Stimulated activated CD4-positive, alpha-beta T cell treated with anti-CD3 and anti-CD28 coated beads, Interleukin-4, amount 100 ng/mL, for 24 hours (primary cell): ENCODE measurements at places on chromosomes 13 and 19.

DNA sequence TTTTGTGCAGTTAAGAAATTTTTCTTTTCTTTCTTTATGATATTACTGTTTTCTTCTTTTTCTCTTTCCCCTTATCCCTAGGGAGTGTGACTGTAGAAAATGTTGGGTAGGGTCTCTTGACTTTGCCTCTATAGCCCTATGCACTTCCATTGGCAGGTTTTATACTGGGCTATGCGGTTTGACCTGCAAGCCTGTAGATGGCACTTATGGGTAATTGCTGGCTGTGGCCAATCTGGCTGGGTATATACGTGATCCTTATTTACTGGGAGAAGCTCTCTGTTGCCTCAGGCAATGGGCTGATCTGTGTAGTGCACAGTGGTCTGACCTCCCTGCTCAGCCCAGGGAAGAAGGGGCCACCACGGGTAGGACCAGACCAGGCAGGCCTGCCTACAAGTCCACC, 78.8 kb downstream of the RAP2A start:
- DNase-seq = no peak

DNA sequence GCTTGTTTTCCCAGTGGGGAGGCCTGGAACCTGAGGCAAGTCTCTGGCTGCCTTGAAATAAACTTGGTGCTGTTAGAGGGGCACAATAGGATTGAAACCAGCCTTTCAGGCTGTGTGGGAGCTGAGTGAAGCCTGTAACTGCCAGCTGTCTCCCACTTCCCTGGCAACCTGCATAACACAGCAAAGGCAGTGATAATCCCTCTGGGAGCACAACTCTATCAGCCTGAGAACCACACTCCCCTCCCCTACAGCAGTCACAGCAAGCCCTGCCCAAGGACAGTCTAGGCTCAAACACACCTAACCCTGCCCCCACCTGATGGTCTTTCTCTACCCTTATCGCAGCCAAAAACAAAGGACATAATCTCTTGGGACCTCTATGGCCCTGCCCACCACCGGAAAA, 683.8 kb upstream of the ATXN8OS start:
- no peak for DNase-seq

DNA sequence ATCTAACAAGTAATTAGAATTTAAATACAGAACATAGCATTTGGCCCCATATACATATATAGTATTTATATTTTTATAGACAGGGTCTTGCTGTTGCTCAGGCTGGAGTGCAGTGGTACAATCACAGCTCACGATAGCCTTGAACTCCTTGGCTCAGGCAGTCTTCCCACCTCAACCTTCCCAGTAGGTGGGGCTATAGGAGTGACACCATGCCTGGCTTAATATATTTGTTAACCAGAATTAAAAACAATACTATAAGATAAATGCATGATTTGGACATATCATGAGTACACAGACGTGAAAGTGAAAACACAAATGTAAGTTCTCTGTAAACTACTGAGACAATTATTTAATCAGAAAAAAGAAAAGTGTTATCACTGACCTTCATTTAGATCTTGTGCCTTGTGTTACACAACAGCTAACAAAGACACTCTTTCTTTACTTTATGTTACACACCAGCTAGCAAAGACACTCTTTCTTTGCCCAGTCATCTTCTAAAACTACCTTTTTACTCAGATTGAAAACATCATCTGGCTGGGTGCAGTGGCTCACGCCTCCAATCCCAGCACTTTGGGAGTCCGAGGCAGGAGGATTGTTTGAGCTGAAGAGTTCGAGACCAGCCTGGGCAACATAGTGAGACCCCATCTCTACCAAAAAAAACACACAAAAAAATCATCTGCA, 22.6 kb downstream of the CARS2 start:
- DNase-seq = no peak

GRCh38 chr13:84393981-84394625, 511.8 kb upstream of the SLITRK1 start:
- DNase-seq = no peak

- DNase-seq = no peak
Measured at GRCh38 chr13:94784066-94784465, 71.7 kb upstream of the SOX21 start.

DNA sequence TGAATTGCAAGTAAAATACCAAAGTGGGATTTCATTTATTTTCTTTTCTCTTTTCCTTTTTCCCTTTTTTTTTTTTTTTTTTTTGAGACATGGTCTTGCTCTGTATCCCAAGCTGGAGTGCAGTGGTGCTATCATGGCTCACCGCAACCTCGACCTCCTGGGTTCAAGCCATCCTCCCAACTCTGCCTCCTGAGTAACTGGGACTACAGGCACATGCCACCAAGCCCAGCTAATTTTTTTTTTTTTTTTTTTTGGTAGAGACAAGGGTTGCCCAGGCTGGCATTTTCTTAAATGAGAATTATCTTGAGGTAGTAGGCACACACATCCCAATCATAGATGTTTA, 68.5 kb upstream of the GPR183 start:
- DNase-seq = no peak

DNA sequence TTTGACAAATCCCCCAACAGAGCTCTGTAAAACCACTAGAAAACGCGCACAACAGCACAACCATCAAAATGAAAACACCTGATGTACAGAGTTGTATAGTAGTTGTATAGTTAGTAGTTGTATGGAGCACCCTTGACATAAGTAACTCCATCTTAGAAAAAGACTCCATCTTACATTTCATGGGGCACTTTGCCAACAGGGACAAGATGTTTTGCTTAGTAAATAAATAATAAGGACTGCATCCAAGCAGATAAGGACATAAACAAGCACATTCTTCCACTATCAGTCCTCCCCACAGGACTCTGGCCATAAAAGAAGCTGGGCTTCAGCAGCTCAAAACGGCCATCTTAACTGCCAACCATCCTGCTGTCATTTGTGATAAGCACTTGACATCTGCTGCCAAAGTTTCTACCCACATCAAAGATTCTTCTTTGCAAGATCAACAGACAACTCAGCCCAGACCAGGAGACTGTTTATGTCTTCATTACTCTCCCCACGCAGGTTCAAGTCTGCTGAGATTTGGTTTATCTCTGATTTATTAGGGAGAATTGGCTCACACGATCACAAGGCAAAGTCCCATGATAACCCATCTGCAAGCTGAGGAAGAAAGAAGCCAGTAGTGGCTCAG, 20.7 kb upstream of the ZNF331 start:
- no peak for DNase-seq

GRCh38 chr19:18865106-18865972, 30.6 kb downstream of the CERS1 start:
- no peak for DNase-seq

DNA sequence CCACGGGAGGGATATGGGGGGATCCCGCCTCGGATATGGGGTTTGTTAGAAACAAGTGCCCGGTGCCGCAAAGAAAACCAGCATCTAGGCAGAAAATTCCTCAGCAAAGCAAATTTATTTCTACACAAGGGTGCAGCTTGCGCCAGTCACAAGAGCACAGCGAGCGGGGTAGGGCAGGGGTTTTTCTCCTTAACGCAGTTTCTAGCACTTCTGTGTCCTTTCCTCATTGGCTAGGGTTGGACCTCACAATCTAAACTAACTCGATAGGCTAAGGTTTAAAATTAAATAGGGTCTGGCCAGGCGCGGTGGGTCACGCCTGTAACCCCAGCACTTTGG, 595 bp downstream of the ZNF440 start:
- no peak for DNase-seq

- DNase-seq = no peak
Measured at GRCh38 chr13:113996912-113997745, 23.3 kb upstream of the C13orf46 start.

GRCh38 chr19:5369962-5370367, 29.4 kb upstream of the PTPRS start:
- peak; percentile 62 for DNase-seq

DNA sequence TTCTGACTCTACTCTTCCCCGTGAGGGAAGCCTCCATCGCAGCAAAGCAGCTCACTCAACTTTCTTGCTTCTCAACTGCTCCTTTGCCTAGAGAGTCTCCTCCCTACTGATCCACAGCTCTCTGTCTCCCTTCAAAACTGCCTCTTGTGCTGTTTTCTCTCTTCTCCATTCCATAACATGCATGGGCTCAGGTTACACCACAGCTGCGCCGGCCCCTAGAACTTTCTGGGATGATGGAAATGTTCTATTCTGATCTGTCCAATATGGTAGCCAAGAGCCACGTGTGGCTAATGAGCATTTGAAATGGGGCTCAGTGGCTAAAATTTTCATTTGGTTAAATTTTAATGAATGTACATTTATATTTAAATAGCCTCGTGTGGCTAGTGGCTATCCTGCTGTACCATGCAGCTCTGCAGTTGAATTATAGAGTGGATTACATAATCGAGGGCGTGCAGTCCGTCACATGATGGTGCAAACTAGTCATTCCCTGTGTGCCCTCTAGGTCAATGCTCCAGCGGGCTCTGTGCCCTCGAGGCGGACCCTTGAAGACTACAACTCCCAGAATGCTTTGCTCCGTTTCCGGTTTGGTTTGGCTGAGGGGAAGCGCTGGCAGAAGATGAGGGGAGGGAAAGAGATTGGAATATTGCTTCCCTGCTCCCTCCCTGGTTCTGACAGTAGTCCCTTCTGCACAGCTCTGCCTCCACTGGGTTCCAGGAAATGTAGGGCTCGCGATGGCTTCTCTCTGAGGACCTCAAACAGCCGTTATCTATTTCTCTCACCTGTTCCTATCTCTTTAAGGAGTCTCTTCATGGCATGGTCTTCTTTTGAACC, 109.8 kb downstream of the CACNA1A start:
- no peak for DNase-seq

- DNase-seq = no peak
Measured at GRCh38 chr19:30060531-30061222, 118.6 kb downstream of the URI1 start.

GRCh38 chr19:14475251-14476073, at the start of gene PTGER1:
Gene PTGER1 (minus strand): TSS chr19:14475354. CDS start chr19:14474320, 1,034 bp downstream.
- DNase-seq = peak; percentile 19

DNA sequence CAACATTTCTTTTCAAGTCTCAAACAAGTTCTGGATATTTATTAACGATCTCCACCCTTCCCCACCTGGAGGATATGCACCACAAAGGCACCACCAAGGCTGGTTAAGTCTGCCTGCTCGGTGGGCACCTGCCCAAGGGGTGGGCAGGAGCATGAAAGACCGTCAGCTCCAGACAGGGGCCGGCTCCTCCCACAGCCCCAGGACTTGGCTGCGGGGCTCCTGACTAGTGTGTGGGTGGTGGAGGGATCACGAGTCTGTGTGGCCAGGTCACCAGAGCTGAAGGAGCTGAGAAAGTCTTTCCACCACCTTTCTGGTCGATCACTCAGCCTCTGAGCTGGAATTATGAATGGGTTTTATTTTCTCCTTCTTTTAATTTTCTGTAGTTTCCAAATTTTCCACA, 7.8 kb downstream of the SLC7A1 start:
- no peak for DNase-seq

DNA sequence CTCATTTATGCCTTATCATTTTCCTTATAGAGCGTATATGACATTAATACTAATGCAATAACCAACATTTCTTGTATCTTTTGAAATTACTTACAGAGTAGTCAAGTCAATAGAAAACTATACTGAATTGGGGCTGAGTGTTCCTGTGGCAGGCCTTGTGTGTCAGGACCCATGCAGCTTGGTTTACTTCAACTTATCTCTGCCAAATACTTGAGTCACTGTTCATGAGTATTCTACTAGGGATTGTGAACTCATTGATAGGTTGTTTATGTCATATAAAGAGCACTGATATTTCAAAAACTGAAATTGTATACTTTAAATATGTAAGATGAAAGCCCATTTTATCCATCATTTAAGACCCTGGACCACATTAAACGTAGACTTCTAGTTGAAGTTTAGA, 688.6 kb upstream of the SLITRK1 start:
- DNase-seq = no peak

GRCh38 chr13:51885651-51886050, 23.9 kb downstream of the CCDC70 start:
- no peak for DNase-seq

DNA sequence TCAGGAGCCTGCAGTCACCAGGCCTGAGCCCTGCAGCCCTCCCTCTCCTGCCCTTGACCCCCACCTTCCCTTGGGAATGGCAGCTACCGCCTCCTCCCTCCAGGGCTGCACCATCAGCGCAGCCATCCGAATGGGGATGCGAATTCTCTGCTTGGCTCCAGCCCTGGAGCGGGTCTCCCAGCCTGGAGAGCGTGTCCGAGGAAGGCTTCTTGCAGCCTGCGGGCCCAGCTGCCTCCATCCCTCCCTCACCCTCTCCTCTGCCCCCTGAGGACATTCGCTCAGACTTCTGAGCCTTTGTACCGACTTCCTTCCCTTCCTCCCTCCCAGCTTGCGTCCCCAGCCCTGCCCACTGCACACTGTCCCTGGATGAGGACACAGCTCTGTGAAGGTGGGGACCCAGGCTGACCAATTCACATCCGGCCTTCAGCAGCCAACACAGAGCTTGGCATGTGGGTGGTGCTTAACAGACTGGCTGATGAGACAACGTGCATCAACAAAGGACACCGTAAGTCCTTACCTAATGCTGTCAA, 6.0 kb upstream of the NKPD1 start:
- DNase-seq = no peak

- DNase-seq = no peak
Measured at GRCh38 chr19:13066933-13067807, 35.5 kb downstream of the LYL1 start.

- DNase-seq = no peak
Measured at GRCh38 chr19:39557811-39558623, 18.1 kb upstream of the EID2 start.

DNA sequence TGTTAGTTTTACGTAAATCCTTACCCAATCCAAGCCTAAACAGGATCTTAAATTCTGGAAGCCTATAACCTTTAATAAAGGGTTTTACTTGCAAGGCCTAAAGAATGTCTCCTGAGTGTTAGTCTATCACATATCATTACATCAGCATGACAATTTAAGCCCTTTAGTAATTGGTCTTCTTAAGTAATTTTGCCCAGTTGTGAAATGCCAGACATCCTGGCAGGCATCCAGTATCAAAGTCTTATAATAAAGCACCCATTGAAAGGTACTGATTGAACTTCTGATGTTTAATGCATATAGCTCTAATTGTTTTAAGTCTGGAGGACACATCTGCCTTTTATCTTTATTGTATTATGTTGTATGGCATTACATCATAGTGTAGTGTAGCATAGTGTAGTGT, 1078.9 kb downstream of the SLITRK1 start:
- DNase-seq = no peak

DNA sequence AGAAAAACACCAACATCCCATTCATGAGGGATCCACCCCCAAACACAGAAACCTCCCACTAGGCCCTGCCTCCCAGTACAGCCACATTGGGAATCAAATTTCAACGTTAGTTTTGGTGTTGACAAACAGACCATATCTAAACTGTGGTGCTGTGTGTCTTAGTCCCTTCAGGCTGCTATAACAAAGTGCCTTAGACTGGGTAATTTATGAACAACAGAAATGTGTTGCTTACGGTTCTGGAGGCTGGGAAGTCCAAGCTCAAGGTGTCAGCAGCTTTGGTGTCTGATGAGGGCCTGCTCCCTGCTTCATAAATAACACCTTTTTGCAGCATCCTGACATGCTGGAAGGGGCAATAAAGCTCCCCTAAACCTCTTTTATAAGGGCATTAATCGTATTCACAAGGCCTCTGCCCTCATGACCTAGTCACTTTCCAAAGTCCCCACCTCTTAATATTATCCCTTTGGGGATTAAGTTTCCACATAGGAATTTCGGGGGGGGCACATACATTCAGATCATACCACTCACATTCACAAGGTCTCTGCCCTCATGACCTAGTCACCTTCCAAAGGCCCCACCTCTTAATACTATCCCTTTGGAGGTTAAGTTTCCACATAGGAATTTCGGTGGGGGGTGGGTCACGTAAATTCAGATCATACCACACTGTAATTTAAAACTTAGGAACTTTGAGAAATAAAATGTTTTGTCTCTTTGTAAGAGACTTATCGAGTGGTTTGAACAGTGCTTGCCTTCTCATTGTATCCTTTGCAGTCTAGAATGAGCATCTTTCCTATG, 27.5 kb downstream of the ZNF507 start:
- DNase-seq = no peak
